ENCODE measurements at places on chromosomes 1 and 21.

GRCh38 chr1:47229031-47229885, 2.8 kb downstream of the TAL1 start:
- DNase-seq = no peak

GRCh38 chr1:71823708-71824305, 458.5 kb downstream of the NEGR1 start:
- no peak for DNase-seq

DNA sequence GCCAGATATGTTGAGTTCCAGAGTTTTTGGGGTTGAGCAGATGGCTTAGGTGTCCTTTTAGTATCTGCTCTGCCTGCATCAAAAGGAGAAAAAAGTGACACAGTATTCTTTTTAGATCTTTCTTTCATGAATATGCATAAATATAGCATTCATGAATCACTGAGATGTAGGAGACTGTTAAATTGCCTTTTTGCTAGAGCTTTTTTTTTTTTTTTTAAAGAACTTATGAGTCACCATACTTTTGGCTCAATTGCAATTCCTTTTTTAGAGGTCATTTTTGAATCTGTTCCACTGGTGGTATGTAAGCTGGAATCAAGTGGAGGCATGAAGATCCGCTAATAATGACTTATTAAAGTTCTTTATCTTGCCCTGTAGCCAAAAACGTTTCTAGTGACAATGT, 480.9 kb upstream of the ZRANB2 start:
- peak; percentile 83 for DNase-seq

- DNase-seq = no peak
Measured at GRCh38 chr1:246711548-246712003, 12.6 kb upstream of the SCCPDH start.

DNA sequence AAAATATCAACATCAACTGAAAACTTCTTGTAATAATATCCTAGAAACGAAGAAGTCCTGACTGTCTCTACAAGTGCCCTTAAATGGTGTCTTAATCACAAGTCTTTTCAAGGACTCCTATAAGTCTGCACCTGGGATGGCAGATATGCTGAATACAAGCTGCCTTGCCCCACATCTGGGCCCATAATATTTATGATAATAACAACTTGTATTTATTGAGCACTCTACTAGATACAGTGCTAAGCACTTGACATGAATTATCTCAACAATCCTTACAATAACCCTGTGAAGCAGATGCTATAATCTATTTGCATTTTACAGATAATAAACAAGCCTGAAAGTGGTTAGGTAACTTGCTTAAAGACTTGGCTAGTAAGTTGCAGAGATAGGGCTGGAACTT, 78.0 kb upstream of the ZNF648 start:
- no peak for DNase-seq

GRCh38 chr1:168042362-168042761, 94.4 kb downstream of the GPR161 start:
- DNase-seq = no peak

GRCh38 chr1:90783181-90783580, 66.1 kb upstream of the BARHL2 start:
- DNase-seq = no peak

All from astrocyte (in vitro differentiated cells and primary cell).